Fibroblast of the conjunctiva (primary cell): ENCODE measurements at places on chromosomes 5 and 9.

GRCh38 chr5:130541617-130542221 is 623.3 kb downstream of the HINT1 start:
- no peak for DNase-seq

GRCh38 chr9:96139592-96140295 is 162.2 kb downstream of the HSD17B3 start:
- peak; percentile 97 for DNase-seq

DNA sequence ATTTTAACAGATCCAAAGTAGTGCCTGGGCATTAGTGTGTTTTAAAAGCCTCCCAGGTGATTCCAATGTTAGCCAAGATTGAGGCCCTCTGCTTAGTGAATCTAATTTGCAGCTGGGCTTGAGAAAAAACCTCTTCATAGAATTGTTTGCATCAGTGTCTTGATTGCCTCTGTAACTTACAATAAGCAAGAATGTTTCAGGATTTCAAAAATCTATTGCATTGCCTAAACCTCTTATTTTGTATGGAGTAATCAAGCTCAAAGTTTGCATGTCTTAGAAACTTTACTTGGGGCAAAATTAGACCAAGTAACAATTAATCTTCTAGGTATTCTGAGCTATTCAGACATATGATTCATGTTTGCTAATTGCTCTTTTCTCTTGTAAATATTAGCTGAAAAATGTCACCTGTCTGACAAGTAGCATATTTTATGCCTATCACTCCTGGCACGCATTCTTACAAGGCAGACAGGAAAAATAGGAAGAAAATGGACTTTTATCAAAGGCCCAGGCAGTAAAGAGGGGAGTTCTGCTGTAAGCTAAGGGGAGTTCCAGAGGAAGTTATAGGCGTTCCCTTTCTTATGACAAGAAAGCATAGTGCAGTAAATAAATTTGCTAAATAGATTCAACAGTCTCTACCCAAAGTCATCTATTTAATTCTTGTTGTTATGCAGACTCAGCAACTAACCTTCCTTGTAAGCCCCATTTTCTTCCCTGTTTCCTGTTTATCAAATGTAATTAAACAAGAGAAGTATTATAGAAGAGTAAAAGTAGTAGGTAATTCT is 21.0 kb downstream of the PDCD1LG2 start:
- no peak for DNase-seq

- DNase-seq, result no peak
These were observed 189.8 kb downstream of the TLE1 start for GRCh38 chr9:81499594-81499993.

GRCh38 chr9:70398145-70398556 is 16.3 kb downstream of the KLF9 start:
- no peak for DNase-seq

GRCh38 chr5:169248550-169248949 is 52.4 kb downstream of the SLIT3 start:
- peak; percentile 38 for DNase-seq

DNA sequence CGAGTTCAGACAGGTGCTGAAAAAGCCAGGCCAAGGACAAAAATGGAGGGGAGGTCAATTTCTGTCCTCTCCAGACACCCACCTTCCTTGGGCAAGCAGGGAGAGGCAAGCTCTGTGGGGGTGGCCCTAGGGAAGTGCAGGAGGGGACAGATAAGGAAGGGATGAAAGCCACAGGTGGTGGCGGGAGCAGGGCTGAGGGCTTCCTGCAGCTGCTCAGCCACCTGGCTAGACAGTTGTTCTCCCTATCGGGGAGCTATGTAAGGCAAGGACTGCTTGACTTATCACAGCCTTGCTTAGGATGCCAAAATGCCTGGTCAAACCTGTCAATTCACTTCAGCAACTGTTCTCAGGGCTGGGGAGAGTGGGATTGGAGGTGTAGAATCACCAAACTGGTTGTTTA is 266.1 kb downstream of the ZSWIM6 start:
- DNase-seq, result no peak

GRCh38 chr9:133050142-133050541 is 11.6 kb upstream of the CEL start:
- no peak for DNase-seq

DNA sequence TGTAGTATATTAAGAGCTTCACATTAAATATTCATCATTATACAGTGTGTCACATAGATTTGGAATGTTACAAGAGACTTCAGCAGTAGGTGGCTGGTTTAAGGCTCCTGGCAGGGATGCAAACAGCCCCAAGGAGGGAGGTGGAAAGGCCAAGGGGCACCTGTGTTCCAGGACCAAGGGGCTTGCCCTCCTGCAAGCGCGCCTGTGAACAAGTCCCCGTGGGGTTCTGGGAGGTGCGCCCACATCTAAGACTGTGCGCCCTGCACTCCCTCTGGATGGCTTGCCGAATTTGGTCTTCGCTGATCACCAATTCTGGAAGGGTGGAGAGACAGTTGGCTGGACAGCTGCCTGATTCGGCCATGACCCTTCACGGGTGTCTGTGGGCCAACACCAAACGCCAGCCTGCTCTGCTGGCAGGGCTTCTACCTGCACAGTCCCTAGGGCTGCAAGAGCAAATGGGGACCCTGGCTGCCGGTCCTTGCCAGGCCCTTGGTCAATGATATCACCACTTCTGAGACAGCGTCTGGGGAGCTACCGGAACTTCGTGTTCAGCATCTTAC is 12.1 kb upstream of the SLC25A51 start:
- DNase-seq, result no peak

- DNase-seq, result peak; percentile 3
These were observed 278.3 kb downstream of the PDE4D start for GRCh38 chr5:59615272-59615671.

DNA sequence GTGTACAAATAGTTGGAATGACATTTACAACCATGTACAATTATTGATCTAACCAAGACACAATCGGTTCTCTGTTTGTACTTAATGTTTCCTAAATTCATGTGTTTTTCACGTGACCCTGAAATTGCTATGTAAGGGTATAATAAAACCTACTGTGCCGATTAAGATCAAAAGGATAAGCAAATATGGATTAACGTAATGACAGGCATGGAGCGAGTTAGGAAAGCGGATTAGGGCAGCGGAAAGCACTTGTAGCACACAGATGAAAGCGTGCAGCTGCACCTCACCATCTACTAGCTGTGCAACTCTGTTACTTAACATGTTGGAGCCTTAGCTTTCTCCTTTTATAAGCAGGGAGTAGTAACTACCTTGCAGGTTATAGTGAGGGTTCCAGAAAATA is 38.3 kb upstream of the ZFYVE16 start:
- DNase-seq, result no peak

DNA sequence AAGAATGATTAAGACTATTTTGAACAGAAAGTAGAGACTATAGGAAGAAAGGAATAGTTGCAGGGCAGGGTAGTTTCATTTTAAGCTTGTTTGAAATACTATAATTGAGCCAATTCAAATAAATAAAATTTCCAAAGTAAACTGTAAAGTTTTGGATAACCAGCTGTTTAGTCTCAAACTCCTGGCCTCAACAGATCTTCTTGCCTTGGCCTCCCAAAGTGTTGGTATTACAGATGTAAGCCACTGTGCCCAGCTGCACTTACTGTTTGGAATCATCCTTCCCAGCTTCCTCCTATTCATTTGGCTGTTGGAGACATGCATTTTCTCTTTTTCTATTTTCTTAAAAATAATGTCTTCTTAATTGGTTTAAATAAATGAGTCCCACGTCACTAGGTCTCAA is 231.0 kb downstream of the NNT start:
- DNase-seq, result no peak

GRCh38 chr9:84759300-84759750 is 89.8 kb downstream of the NTRK2 start:
- DNase-seq, result no peak

GRCh38 chr5:52870448-52870847 is 82.7 kb downstream of the ITGA1 start:
- no peak for DNase-seq

GRCh38 chr5:135864503-135865435 is 30.3 kb downstream of the SLC25A48 start:
- DNase-seq, result no peak

DNA sequence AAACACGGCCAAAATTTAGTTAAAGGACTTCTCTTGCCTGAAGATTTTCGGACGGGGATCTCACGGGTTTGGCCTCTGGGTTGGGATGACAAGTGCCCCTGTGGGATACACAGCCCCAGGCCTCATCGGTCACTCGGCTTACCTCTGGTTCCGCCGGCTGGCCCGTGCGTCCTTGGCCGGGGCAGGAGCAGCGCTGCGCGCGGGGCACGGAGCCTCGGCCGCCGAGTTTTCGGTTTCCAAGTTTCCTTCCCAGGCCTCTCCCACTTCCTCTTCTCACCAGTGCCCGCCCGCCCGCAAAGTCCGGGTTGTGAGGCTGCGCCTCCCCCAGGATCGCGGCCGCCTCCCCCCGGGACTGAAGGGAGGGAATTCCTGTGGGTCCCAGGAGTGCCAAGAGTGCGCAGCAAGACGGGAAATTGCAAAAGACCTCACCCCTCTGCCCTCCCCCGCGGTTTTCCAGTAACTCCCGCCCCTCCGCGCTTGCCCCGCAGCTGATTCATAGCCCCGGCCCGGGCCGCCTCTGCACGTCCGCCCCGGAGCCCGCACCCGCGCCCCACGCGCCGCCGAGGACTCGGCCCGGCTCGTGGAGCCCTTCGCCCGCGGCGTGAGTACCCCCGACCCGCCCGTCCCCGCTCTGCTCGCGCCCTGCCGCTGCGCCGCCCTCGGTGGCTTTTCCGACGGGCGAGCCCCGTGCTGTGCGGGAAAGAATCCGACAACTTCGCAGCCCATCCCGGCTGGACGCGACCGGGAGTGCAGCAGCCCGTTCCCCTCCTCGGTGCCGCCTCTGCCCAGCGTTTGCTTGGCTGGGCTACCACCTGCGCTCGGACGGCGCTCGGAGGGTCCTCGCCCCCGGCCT is at the start of gene OSMR:
Gene OSMR (plus strand): TSS at position 487 of the 853 bp plus-strand sequence. CDS start 23,033 bp downstream, outside the sequence.
- peak; percentile 96 for DNase-seq

GRCh38 chr9:116406469-116406868 is 252.9 kb downstream of the PAPPA start:
- DNase-seq, result no peak

GRCh38 chr9:32442433-32442832 is 58.0 kb downstream of the ACO1 start:
- no peak for DNase-seq

DNA sequence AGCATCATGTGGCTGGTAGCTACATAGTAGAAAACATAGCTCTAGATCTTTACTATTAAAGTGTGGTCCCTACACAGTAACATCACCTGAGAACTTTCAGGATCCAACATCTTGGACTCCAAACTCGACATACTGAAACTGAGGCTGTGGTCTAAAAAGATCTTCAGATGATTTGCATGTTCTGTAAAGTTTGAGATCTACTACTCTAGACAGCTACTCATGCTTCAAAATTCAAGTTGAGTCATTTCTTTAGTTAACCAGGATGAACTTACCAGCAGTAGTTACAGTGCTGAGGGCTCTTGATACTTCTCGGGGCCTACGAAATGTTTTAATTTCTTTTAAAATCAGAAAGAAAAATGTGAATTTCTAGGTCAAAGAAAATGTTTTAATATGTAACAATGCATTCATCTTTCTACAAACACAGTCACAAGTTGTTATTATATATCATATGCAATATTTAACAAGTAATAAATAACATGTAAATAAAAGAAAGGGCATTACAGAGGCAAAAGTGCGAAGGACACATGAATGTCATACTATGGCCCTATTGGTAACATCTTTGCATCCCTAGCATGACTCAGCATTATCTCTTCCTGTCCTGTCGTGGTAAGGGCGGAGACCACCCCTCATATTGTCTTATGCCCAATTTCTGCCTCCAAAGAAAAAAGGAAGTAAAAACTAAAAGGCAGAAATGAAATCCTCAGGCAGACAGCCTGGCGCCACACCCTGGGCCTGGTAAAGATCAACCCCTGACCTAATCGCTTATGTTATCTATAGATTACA is 563.9 kb upstream of the TLE4 start:
- DNase-seq, result no peak

DNA sequence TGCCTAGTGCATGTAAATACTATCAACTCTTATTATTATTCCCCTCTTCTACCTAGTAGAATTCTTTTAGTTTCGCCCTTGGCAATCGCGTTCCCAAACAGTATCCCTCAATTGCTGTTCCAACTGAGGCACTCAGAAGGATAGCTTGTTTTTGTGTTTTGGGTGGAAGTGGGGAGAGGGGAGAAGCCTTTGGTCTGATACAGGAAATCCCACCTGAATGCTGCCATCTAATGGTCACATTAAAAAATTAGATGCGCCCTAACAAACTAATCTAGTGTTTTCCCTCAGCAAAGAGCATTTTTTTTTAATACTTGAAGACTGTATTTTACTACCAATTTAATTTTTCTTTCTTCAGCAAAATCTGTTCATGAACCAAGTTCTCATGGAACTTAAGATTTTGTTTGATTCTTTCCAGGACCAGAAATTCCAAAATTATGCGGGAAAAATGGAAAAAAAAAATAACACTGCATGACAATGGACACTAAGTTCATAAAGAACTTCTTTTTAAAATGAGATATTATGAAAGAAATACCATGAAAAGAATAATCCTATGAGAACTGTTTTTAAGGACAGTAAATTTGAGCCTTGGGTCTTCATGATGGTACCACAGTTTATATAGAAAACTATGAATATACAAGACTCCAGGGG is 22.2 kb upstream of the GLDC start:
- peak; percentile 16 for DNase-seq

- DNase-seq, result no peak
These were observed 111.9 kb upstream of the FST start for GRCh38 chr5:53368516-53368915.

DNA sequence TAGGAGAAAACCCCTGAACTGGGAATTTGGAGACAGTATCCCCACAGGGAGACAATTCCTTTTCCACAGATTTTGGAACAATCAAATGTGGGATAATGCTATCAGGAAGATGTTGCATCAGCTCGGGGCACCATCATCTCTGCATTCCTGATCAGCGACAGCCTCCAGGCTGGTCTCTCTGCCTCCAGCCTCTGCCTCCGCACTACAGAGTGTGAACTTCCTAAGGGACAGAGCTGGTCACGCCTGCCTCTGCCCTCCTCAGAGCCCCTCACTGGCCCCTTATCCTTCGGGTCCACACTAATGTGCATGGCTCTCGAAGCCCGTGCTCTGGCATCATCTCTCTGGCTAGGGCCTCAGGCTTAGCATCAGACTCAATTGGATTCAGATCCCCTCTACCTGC is 8.6 kb downstream of the FOXI1 start:
- no peak for DNase-seq

DNA sequence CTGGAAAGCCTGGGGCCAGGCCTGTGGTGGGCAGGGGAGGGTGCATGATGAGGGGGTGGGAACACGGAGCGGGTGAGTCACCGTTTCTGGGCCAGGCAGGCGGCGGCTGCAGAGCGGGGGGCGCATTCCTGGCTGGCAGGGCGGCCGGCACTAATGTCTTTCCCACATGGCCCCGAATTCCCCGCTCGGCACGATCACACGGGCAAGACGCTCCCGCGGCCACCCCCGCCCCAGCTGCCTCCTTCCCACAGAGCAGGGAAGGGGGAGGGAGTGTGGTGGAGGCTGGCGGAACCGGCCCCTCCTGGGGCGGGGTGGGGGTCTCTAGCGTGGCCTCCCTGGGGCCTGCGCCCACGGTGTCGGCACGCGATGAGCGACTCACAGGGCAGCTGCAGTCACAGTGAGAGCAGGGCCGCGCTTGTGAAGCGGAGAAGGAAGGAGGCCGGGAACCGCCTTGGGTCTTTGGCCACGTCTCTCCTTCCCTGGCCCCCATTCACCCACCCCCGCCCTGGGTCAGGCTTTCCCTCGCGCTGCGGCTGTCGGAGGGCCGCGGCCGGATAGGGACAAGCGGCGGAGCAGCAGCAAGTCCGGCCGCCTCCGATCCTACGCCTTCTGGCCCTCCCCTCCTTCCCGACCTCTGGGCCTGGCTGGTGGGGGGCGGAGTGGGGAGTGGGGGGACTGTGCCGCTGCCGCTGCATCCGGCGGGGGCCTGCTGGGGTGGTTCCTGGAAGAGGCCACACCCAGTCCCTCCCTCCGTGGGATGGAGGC is 48.9 kb downstream of the CXXC5 start:
- peak; percentile 59 for DNase-seq

GRCh38 chr9:36898431-36899020 is 135.5 kb downstream of the PAX5 start:
- no peak for DNase-seq
